Activated T-helper 1 cell treated with Interleukin-2 at 50 U/mL for 16 hours (primary cell): ENCODE measurements at places on chromosomes 2 and 18.

DNA sequence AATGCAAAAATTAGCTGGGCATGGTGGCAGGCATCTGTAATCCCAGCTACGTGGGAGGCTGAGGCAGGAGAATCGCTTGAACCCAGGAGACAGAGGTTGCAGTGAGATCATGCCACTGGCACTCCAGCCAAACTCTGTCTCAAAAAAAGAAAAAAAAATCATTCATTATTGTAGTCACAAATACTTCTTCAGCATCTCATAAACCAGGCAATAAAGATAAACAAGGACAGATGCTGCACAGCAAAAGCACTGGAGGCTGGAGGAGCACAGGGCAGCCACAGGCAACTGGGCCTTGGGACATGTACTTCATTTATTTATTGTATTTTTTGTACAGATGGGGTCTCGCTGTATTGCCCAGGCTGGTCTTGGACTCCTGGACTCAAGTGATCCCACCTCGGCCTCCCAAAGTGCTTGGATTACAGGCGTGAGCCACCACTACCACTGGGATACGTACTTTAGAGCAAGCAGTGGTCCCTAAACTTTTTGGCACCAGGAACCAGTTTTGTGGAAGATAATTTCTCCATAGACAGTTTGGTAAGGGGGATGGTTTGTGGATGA lies 16.8 kb upstream of the MAT2A start:
- DNase-seq = no peak

- no peak for DNase-seq
Measured at GRCh38 chr2:174157053-174157452, 91.3 kb downstream of the OLA1 start.

DNA sequence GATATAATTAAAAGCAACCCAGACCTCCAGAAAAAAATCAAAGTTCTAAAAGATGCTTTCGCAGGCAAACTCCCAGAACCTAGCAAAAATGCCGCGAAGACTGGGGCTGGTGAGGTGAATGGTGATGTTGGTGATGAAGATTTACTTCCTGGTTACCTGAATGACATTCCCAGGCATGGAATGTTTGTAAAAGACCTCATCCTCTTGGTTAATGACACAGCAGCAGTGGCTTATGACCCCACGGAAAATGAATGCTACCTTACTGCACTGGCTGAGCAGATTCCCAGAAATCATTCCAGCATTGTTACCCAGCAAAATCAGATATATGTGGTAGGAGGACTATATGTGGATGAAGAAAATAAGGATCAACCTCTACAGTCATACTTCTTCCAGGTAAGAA lies 994 bp downstream of the KLHL41 start:
- DNase-seq = no peak

- DNase-seq = no peak
Measured at GRCh38 chr2:174121175-174121574, 127.2 kb downstream of the OLA1 start.

GRCh38 chr2:75870651-75871137 lies 160.0 kb upstream of the GCFC2 start:
- DNase-seq = no peak
